Subcutaneous preadipocyte (primary cell): ENCODE measurements at places on chromosomes 2 and 18. TPM values are rescaled to one million over a fixed set of nuclear protein-coding genes. Genes with fewer than 3 reads are reported as not detected.

The CPO gene
- under 0.01 and 0.20 TPM in 2 replicates for total RNA-seq

The AGPS gene
- 25.4 and 33.2 TPM in 2 replicates for total RNA-seq

The CFC1 gene
- total RNA-seq, result not detected in 2 replicates

The DHRS9 gene
- not detected in 2 replicates for total RNA-seq

The CYBRD1 gene
- total RNA-seq, result 100 and 131 TPM in 2 replicates

The ANO7 gene
- 0.73 and 0.78 TPM in 2 replicates for total RNA-seq

The AKAIN1 gene
- total RNA-seq, result not detected in 2 replicates

The DNAH7 gene
- total RNA-seq, result 0.39 and 0.73 TPM in 2 replicates

The NPHP1 gene
- 5.3 and 5.5 TPM in 2 replicates for total RNA-seq

The CHRNG gene
- total RNA-seq, result not detected in 2 replicates

The CYTIP gene
- total RNA-seq, result not detected in 2 replicates

The PKP4 gene
- total RNA-seq, result 19.5 and 46.5 TPM in 2 replicates

The COL3A1 gene
- 1,186 and 1,584 TPM in 2 replicates for total RNA-seq

The EVX2 gene
- not detected in 2 replicates for total RNA-seq

The GLS gene
- total RNA-seq, result 91.1 and 119 TPM in 2 replicates

The SKOR2 gene
- not detected in 2 replicates for total RNA-seq

The UGT1A3 gene
- total RNA-seq, result not detected in 2 replicates

The NOSTRIN gene
- under 0.01 and 0.20 TPM in 2 replicates for total RNA-seq

The ADD2 gene
- under 0.01 and 0.20 TPM in 2 replicates for total RNA-seq

The EVA1A gene
- total RNA-seq, result 3.3 and 18.2 TPM in 2 replicates

The TCF23 gene
- total RNA-seq, result not detected in 2 replicates

The TBR1 gene
- under 0.01 TPM in 2 replicates for total RNA-seq

The ACKR3 gene
- 1.2 and 5.5 TPM in 2 replicates for total RNA-seq
